ENCODE measurements at places on chromosomes 5 and 9. TPM values are rescaled to one million over a fixed set of nuclear protein-coding genes. Genes with fewer than 3 reads are reported as not detected.

- no peak overlapping the region for H3K27ac ChIP-seq
- no peak overlapping the region for H3K4me3 ChIP-seq
- DNase-seq, result no peak
- H3K36me3 ChIP-seq, result no peaks in the 10 kb centered on the region
- peaks cover 8% of the 10 kb centered on the region for H3K4me1 ChIP-seq
Measured at GRCh38 chr5:73523861-73524260, 25.6 kb downstream of the BTF3 start.

- no peaks in the 10 kb centered on the region for H3K27me3 ChIP-seq
- H3K27ac ChIP-seq, result no peak overlapping the region
- no peak for DNase-seq
- H3K36me3 ChIP-seq, result peaks cover 3% of the 10 kb centered on the region
Measured at GRCh38 chr5:34914671-34915138, 599 bp downstream of the RAD1 start.

GRCh38 chr9:93955111-93955980 lies at the start of gene BARX1:
BARX1 (minus strand) TSS chr9:93955355; CDS start chr9:93955146, 209 bp downstream.
- no peak for DNase-seq
- peaks cover 2% of the 10 kb centered on the region for H3K36me3 ChIP-seq
- no peak within 1 kb of the TSS for H3K27ac ChIP-seq
- H3K27me3 ChIP-seq, result peaks cover 91% of the 10 kb centered on the region

- H3K36me3 ChIP-seq, result no peaks in the 10 kb centered on the region
- H3K4me3 ChIP-seq, result no peak overlapping the region
- H3K4me1 ChIP-seq, result no peaks in the 10 kb centered on the region
- DNase-seq, result no peak
Measured at GRCh38 chr5:36366883-36367282, 65.2 kb upstream of the RANBP3L start.

- no peaks in the 10 kb centered on the region for H3K27me3 ChIP-seq
- no peak overlapping the region for H3K27ac ChIP-seq
- H3K4me3 ChIP-seq, result no peak overlapping the region
- no peak for DNase-seq
- no peaks in the 10 kb centered on the region for H3K4me1 ChIP-seq
Measured at GRCh38 chr5:41306005-41306404, 92.7 kb upstream of the C6 start.

- no peaks in the 10 kb centered on the region for H3K4me1 ChIP-seq
- no peaks in the 10 kb centered on the region for H3K36me3 ChIP-seq
- peaks cover 29% of the 10 kb centered on the region for H3K27me3 ChIP-seq
- H3K4me3 ChIP-seq, result no peak overlapping the region
Measured at GRCh38 chr5:146313027-146313426, 25.6 kb upstream of the POU4F3 start.

GRCh38 chr9:131889437-131890251 lies 149.8 kb upstream of the RAPGEF1 start:
- H3K4me1 ChIP-seq, result peaks cover 14% of the 10 kb centered on the region
- H3K27ac ChIP-seq, result peak overlapping the region; percentile 13
- no peak overlapping the region for H3K4me3 ChIP-seq
- no peak for DNase-seq
- no peaks in the 10 kb centered on the region for H3K27me3 ChIP-seq
- peaks cover 6% of the 10 kb centered on the region for H3K36me3 ChIP-seq

- no peaks in the 10 kb centered on the region for H3K27me3 ChIP-seq
- peak overlapping the region; percentile 60 for H3K27ac ChIP-seq
- DNase-seq, result peak; percentile 3
- peak overlapping the region; percentile 23 for H3K4me3 ChIP-seq
- peaks cover 44% of the 10 kb centered on the region for H3K4me1 ChIP-seq
Measured at GRCh38 chr5:17802256-17802655, 168.0 kb downstream of the TAF11L14 start.

The EGFL7 gene
- 14.1 TPM for total RNA-seq

The NAA35 gene
- total RNA-seq, result 35.8 TPM

The AP3B1 gene
- total RNA-seq, result 46.6 TPM

The KCNMB1 gene
- total RNA-seq, result 0.09 TPM
